PC-3 (cell line): ENCODE measurements at places on chromosomes 2 and 18.

- DNase-seq, result no peak
Measured at GRCh38 chr2:190235101-190235500, 84.5 kb downstream of the HIBCH start.

DNA sequence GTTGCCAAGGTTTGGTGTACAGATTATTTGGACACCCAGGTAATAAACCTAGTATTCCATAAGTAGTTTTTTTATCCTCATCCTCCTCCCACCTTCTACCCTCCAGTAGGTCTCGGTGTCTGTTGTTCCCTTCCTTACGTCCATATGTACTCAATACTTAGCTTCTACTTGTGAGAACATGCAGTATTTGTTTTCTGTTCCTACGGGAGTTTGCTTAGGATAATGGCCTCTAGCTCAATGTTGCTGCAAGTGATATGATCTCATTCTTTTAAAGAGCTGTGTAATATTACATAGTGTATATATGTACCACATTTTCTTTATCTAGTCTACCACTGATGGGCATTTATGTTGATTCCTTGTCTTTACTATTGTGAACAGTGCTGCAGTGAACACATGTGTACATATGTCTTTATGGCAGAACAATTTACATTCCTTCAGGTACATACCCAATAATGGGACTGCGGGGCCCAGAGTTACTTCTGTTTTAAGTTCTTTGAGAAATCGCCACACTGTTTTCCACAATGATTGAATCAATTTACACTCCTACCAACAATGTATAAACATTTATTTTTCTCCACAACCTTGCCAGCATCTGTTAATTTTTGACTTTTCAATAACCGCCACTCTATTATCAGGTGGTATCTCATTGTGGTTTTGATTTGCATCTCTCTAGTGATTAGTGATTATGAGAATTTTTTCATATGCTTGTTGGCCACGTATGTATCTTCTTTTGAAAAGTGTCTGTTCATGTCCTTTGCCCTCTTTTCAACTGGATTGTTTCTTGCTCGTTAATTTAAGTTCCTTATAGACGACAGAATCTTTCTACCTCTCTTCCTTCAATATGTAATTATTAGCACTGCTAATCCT lies 88.0 kb downstream of the MEMO1 start:
- no peak for DNase-seq

DNA sequence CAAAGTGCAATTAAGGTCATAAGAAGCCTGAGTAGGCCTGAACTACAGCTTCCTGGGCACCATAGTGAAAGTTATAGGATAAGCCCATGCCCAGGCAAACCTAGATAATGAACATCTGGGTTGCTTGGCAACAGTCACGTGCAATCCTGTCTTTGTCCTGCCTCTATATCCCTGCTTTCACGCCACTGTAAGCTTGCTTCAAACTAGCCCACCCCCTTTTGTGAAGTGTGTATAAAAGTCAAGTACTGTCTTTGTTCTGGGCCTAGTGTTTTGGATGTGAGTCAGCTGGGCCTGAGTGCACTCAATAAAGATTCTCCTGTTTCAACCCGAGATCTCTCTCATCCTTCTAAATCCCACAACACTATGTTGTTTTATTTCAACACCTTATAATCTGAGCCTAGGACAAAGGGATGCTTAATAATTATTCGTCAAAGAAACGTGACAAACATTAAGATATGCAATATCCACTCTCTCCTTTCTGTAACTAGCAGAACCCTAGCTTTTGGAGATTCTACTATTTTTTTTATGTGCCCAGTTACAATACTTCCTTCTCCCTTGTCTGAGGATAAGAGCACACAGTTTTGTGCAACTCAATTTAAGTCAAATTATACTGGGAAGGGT lies 927.8 kb downstream of the SUCLG1 start:
- DNase-seq, result no peak

DNA sequence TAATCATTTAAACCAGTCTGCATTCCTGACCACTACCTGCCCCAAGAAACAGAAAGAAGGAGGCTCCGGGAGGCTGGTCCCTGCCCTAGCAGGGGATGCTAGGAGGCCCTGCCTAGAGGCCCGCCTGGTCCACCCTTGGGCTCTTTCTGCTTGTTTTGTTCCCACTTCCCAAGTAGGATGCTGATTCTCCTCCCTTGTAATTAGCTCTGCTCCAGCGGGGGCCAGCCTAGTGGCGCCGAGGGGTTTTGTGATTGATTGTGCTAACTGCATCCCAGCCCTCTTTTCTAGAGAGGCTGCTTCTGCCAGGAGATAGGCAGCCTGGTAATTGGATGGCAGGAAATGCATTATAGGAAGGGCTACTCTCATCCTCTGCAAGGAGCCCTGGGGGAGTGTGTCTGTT lies 220.0 kb downstream of the LOXHD1 start:
- no peak for DNase-seq

GRCh38 chr18:22250591-22250996 lies 81.2 kb downstream of the GATA6 start:
- peak; percentile 92 for DNase-seq

DNA sequence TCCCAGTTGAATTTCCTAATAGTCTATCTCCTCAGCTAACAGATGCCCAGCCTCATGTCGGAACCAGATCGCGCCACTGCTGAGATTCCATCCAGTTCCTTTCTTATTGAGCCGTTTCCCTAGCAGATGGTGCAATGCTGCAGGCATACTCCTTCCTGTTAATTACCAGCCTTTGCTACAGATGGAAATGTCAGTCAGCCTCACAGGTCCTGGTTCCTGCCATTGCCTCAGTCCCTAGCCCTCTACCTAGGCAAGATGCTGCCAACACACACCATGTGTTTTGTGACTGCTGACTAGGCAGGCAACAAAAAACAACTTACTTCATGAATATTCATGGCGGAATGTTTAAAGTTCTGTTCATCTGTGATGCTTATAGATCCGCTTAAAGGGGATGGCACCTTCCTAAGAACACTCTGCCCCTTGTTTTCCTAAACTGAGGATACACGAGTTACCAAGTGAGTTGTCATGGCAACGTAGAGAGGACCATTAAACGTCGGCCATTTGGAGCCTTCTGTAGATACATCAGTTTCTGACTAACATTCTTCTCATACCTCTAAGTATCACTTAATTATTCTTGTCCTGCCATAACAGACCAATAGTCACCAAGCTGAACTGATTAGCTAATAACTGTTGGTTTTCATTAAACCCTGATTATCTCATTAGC lies 749.5 kb downstream of the RNF144A start:
- DNase-seq, result no peak

- no peak for DNase-seq
Measured at GRCh38 chr18:55396979-55397378, 191.0 kb downstream of the TCF4 start.

GRCh38 chr2:100992262-100992661 lies 9.8 kb upstream of the RPL31 start:
- no peak for DNase-seq

GRCh38 chr2:99850084-99850710 lies 292.2 kb downstream of the AFF3 start:
- DNase-seq, result peak; percentile 76

DNA sequence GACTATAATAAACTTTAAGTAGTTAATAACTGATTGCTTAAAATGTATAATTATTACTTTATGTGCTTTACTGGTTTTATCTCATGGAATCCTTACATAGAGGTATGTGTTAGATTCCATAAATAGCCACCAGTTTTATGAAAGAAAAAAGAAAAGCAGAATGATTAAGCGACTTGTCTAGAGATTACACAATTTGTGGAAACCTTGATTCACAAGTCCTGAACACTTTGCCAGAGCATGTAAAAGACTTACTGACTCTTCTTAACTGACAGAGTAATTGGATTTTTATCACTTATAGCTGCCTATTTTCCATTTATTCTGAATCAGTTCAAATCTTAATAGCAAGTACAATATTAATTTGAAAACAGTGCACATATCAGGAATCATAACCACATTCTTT lies 448.7 kb upstream of the NETO1 start:
- DNase-seq, result peak; percentile 20

GRCh38 chr2:122156176-122156890 lies 400.9 kb downstream of the TSN start:
- DNase-seq, result no peak

GRCh38 chr2:113080134-113080533 lies 12.4 kb downstream of the IL1F10 start:
- peak; percentile 73 for DNase-seq

DNA sequence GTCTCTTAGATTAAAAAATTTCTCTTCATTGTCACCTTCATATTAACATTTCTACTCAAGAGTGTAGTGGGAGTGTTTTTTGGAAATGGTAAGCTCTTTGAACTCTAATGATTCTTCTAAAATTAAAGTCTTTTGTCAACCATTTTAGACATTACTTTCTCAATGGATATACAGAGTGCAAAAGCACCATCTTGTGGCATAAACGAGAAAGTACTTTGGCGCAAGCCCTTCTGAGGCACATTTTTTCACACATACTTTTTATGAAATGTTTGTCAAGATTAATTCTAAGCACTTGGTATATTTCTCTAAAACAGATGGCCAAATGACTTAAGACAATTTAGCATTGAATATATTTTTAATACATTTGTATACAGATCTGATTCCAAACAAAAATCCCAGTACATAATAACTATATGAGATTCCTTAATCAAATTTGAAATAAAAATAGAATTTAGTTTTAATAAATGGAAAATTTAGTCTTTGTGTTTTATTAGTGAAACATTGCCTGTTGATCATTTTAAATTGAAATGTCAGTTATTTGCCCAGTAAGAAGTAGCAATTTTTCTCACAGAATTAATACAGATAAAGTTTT lies 63.3 kb upstream of the GALNT5 start:
- peak; percentile 79 for DNase-seq

- no peak for DNase-seq
Measured at GRCh38 chr2:107685421-107685986, 141.2 kb upstream of the RGPD4 start.

- DNase-seq, result no peak
Measured at GRCh38 chr18:853471-853870, 41.4 kb upstream of the YES1 start.

GRCh38 chr2:106063181-106063580 lies 130.9 kb downstream of the UXS1 start:
- no peak for DNase-seq

DNA sequence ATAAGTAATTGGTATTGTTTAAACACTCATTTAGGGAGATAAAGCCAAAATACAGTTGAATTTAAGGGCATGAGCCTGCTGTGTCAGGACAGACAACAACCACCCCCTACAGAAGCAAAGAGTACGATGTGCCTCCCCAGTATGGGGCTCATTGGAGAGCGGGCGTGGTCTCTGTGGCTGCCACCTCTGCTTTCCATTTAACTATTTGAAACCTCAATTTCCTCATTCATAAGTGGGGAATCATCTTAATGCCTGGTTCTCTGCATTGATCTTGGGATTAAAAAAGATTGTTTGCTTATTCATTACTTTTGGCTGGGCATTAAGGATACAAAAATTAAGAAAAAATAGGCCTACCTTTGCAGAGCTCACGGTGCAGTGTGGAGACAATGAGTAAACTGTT lies 21.4 kb downstream of the KCNS3 start:
- DNase-seq, result no peak

DNA sequence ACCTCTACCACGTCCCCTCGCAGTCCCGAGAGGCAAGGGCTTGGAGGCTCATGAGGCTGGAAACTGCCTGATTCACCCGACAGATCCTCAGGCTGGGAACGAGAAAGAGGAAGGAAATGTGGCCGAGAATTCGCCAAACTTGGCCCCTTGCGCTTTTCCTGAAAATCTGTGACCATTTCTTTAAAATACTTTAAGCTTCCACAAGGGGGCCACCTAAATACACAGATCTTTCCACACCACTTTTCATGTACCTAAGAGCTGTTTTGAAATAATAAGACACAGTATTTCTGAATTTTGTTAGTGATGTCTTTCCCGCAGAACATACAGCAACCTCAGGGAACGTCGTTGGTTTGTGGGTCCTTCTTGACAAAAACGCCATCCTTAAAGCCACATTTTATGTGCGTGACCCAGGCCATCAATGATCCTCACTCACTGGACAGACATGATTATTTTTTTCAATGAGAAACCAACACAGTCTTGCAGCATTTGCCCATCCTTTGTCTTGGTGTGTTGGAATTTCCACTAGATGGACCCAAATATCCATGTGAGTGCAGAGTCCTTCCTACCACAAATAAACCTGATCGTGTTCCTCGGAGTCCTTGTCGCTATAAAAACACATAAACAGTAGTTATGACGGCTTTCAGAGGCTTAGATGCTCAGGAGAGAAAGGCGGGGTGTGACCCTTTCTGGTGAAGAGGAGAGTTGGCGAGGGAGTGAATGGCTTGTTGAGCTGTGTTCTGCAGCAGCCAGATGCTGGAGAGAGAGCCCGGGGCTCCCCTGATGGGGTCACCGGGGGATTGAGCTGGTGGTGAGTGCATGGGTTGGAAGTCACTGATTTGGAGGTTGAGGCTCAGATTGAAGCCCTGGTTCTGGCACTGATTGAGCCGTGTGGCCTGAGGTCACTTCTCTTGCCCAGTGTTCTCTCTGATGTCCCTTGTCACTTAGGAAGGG lies 25.0 kb downstream of the DCDC2C start:
- peak; percentile 72 for DNase-seq

- DNase-seq, result no peak
Measured at GRCh38 chr2:15980605-15981098, 40.3 kb downstream of the MYCN start.

DNA sequence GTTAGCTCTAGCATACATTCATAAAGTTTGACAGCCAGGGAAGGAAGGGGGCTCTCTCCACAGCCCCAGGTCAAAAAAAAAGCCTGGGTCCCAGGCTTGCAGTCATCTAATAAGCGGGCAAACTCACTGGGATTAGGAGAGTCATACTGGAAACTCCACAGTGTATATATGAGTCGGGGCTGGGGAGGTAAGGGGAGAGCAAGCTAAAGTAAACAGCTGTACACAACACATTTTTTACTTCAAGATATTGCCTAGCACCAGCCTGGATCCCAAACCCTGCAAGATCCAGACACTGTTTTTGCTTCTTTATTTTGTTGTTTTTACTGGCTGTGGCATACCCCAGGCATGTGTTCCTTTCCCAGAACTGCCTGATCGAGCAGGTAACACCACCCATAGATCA lies 291.3 kb upstream of the TANK start:
- DNase-seq, result no peak

GRCh38 chr2:85578243-85579180 lies 1.1 kb downstream of the VAMP8 start:
- DNase-seq, result no peak

- DNase-seq, result no peak
Measured at GRCh38 chr2:198916548-198917080, 541.1 kb downstream of the SATB2 start.

GRCh38 chr2:28326469-28326805 lies 66.2 kb upstream of the FOSL2 start:
- DNase-seq, result no peak

DNA sequence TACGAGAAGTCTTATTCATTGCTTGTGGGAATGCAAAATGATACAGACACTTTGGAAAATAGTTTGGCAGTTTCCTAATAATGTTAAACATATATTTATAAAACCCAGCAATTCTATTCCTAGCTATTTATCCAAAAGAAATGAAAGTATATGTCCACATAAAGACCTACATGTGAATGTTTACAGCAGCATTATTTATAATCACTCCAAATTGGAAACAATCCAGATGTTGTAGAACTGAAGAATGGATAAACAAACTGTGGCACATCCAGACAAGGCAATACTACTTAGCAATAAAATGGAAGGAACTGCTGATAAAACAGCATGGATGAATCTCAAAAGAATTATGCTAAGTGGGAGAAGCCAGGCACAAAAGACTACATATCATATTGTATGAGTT lies 19.3 kb downstream of the MRPL33 start:
- no peak for DNase-seq

GRCh38 chr18:76528477-76529432 lies 33.7 kb upstream of the ZNF516 start:
- DNase-seq, result no peak
